ENCODE measurements at places on chromosomes 1 and 21. TPM values are rescaled to one million over a fixed set of nuclear protein-coding genes. Genes with fewer than 3 reads are reported as not detected.
A peak's percentile ranks its signal among the peaks of the same experiment; 100 is the strongest.

- no peak for DNase-seq
Observed at GRCh38 chr1:164183854-164184635, 374.9 kb upstream of the PBX1 start.

- DNase-seq, result no peak
Observed at GRCh38 chr1:204178487-204179281, 12.5 kb upstream of the REN start.

GRCh38 chr1:46451948-46452930 lies 37.4 kb upstream of the DMBX1 start:
- no peak for DNase-seq

DNA sequence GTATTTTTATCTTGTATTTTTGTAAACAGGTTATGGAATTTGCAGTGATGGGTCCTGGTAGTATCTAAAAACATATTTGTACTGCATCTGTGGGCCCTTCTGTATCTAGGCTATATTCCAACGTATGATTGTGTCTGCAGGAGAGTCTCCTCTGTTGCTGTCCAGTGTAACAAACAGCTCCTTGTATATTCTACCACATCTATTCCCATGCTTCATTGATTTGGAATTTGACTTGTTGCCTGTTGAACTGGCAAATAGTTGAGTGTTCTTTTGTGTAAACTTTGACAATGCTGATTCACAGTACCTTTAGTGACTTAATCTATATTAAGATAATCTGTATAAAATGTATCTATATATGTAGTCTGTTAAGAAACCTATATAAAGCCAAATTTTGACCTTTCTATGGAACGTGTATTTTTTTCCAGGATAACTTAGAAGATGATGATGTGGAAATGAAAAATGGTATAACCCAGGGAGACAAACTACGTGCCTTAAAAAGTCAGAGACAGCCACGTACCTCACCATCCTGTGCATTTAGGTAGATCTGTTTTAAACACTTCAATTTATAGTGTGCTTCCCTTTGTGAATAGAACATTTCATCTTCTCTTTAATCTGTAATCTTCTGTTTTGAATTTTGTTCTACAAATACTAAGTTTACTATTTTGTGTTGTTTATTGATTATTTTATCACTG lies 43.4 kb upstream of the GPR88 start:
- DNase-seq, result no peak

- no peak for DNase-seq
Observed at GRCh38 chr1:17923666-17924065, 168.5 kb downstream of the ACTL8 start.

DNA sequence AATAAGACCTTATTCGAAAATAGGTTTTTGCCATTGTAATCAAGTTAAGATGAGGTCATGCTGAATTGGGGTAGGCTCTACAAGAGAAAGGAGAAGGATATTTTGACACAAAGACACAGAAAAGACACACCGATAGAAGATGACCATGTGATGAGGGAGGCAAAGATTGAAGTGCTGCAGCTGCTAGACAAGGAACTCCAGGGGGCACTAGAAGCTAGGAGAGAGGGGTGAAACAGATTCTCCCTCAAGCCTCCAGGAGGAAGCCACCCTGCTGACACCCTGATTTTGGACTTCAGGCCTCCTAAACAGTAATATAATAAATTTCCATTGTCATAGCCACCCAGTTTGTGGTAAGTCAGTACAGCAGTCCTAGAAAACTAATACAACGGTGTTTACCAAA lies 506.8 kb upstream of the CAMK1G start:
- no peak for DNase-seq

GRCh38 chr21:42633858-42634257 lies 19.6 kb upstream of the PDE9A start:
- DNase-seq, result no peak

HIVEP3 gene
- 3.3 TPM for polyA plus RNA-seq

CTTNBP2NL gene
- 42.3 TPM for polyA plus RNA-seq

DNA sequence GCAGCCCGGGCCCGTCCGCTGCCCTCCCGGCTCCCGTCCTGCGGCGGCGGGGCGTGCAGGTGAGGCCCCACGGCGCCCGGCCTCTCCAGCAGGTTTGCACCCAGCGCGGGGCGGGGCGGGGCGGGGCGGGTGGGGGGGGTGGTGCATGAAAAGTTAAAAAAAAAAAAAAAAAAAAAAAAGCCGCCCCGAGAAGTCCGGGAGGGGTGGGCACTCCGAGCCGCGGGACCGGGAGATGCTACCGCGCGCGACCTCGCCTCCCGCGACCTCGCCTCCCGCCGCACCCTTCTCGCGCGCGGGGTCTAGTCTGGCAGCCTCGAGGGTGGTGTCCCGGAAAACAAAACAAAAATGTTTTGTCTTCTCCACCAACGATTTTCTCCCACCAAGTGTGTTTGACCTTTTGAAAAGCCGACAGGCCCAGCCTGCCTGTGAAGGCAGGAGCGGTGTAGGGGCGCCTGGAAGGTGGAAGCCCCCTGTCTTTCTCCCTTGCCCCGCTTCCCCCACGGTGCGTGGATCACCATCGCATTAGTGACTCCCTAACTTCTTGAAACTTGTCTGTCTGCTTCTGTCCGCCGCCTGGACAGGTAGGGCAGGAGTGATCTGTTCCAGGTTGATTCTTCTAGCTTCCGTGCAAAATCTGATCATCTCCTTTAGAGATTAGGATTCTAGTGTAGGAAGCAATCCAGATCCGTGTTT lies 569 bp downstream of the RCAN3 start:
- no peak for DNase-seq

- no peak for DNase-seq
Observed at GRCh38 chr1:26684763-26685508, 10.9 kb upstream of the ARID1A start.

CFAP410 gene
- 32.6 TPM for polyA plus RNA-seq

DNA sequence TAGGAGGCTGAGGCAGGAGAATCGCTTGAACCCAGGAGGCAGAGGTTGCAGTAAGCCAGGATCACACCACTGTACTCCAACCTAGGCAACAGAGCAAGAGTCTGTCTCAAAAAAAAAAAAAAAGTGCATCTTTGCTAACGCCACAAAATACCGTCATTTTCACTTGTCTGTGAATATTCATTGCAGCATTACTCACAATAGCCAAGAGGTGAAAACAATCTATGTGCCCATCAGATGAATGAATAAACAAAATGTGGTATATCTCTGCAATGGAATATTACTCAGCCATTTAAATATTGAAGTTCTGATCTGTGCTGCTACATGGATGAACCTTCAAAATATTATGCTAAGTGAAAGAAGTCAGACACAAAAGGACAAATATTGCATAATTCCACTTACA lies 7.9 kb upstream of the TIAM1 start:
- DNase-seq, result no peak

- DNase-seq, result no peak
Observed at GRCh38 chr1:155872527-155872926, 13.2 kb downstream of the SYT11 start.

- DNase-seq, result no peak
Observed at GRCh38 chr1:3750741-3751140, 1.5 kb upstream of the CCDC27 start.

BNIPL gene
- polyA plus RNA-seq, result 5.9 TPM

GJA4 gene
- polyA plus RNA-seq, result 19.3 TPM

GRCh38 chr1:21586222-21586621 lies 77.0 kb downstream of the ALPL start:
- DNase-seq, result no peak

GRCh38 chr1:209962388-209962787 lies 24.4 kb downstream of the SYT14 start:
- no peak for DNase-seq

SPRR2F gene
- polyA plus RNA-seq, result not detected

- peak; percentile 17 for DNase-seq
Observed at GRCh38 chr1:248841702-248842395, 3.8 kb downstream of the ZNF672 start.

DNA sequence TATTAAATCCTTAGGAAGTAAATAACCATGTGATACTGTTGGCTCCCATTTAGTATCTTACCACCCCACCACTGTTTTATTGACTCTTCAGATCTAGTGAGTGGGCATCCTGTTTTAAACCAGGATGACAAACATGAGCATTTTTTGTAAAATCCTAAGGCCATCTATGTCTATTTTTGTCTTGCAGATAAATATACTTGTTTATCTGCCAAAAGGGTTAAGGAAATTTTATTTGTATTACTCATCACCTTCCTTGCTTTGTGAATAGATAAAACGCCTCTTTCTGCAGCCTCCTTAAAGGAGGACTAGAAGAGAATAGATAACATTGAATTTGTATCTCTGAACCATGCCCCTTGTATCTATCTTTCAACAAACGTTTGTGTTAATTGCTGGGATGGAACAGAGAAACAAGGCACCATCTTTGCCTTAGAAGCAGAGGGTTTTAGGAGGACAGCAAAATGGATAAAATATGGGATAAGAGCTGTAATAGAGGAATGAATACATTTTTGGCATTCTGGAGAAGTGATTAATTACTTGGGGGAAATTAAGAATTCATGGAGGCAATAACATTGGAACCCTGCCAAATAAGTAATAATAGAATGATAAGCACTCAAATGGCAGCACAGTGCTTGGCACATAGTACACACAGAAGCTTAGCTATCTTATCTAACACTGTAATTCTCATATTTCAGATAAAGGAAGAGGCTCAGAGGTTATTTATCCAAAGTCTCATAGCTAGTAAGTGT lies 14.7 kb downstream of the YTHDF2 start:
- no peak for DNase-seq

SERPINC1 gene
- 0.75 TPM for polyA plus RNA-seq

DNA sequence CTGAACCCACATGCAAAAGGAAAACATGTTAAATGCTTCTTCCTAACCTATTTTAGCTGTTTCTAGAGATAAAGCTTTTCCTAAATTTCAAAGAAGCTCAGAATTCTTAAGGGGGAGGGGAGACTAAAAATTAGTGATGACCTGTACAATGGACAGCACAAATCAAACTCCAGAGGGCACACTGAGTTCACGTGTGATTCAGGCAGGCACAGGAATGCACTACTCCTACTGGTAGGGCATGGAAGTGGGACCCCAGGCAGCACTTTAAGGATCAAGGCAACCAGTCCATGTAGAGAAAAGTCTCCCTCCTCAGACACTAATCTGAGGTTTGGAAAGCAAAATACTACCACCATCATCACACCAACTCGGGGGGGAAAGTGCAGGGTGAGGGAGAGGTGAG lies 31.3 kb upstream of the CLCA4 start:
- no peak for DNase-seq

CASQ1 gene
- polyA plus RNA-seq, result 0.99 TPM

DNA sequence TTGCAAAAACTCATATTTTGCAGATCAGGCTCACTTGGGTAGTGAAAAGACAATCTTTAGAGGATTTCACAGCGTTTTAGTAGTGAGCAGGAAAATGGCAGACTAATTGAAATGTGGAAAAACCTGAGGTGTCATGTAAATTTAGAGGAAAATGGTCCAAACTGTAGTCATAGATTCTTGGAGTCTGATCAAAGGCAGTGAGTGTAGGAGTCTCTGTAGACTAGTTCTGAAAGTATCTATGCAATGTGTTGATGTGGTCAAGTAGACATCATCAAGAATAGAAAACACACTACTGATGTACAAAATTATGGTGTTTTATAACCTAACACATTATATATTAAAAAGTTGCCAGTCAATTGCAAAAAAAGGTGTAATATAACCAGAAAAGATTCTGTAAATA lies 143.2 kb upstream of the C1orf105 start:
- no peak for DNase-seq

HHIPL2 gene
- polyA plus RNA-seq, result 2.0 TPM

DNA sequence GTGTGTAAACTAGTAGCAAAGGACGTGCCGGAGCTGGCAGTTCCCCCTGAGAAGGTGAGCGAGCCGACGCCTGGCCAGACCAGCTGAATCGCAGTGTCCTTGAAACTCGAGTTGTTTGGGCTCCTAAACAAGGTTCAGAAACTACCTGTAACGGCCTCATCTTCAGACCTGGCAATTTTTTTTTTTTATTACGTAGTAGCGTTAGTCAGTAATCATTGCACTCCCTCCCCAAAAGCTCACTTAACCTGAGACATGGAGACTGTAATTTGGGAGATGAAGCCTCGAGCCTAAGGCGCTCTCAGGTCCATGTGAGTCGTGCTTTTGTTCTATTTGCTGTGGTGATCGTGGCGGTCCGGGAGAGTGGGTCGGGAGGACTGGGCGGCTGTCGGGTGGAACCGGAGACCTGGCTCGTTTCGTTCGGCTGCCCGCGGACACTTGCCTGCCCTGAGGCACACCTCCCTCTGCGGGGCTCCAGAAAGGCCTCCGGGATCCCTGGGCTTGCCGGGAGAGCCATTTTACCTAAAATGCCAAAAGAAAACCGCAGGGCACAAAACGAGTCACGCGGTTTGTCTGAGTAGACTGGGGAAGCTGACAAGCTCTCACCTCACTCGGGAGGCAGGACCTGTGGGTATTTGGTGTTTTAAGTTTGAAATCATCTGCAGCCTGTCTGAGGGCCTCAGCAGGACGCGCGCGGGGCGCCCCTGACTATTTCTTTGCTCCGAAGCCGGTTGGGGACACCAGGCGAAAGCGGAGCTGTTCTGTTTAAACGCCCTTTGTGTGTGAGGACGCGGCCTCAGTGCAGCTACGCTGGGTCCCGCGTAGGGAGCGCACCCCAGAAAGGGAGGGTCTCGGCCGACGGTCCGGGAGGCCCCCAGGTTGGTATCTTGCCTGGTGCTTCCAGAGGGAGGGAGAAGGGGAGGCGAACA lies 722 bp downstream of the LHX8 start:
- DNase-seq, result no peak

APCS gene
- not detected for polyA plus RNA-seq
